Brain (organoid and tissue), 16 donors: ENCODE measurements at places on chromosomes 12 and 14.

GRCh38 chr12:50240792-50241114 lies 42.6 kb downstream of the LIMA1 start:
- DNase-seq, result no peak

GRCh38 chr12:120276734-120277133 lies 11.2 kb upstream of the PXN start:
- no peak for DNase-seq

DNA sequence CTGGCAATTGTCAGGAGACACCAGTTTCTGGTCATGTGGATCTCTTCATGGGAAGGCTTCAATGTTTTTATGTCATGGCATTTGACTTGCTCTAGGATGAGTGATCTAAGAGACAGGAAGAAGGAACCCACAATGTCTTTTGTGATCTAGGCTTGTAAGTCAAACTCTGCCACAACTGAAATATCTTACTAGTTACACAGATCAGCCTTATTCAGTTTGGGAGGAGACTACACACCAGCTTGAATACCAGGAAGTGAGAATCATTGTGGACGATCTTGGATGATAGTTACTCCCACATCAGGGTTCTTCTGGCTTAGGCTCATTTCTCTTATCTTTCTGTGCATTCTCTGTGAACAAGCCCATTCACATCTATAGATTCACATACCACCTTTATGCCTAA lies 236.2 kb upstream of the FBXO33 start:
- no peak for DNase-seq

- DNase-seq, result peak; percentile 16
Measured at GRCh38 chr12:30598889-30599288, 96.8 kb downstream of the IPO8 start.

GRCh38 chr14:81471062-81471461 lies 62.6 kb downstream of the SEL1L start:
- no peak for DNase-seq

- no peak for DNase-seq
Measured at GRCh38 chr12:93705237-93705636, 28.1 kb downstream of the CRADD start.

- no peak for DNase-seq
Measured at GRCh38 chr12:85681333-85681732, 154.9 kb downstream of the RASSF9 start.

- DNase-seq, result no peak
Measured at GRCh38 chr12:73612551-73612950, 925.1 kb upstream of the ATXN7L3B start.

- DNase-seq, result no peak
Measured at GRCh38 chr12:108595711-108596647, 1.9 kb downstream of the TMEM119 start.

- no peak for DNase-seq
Measured at GRCh38 chr12:1838994-1839365, 18.6 kb downstream of the LRTM2 start.

DNA sequence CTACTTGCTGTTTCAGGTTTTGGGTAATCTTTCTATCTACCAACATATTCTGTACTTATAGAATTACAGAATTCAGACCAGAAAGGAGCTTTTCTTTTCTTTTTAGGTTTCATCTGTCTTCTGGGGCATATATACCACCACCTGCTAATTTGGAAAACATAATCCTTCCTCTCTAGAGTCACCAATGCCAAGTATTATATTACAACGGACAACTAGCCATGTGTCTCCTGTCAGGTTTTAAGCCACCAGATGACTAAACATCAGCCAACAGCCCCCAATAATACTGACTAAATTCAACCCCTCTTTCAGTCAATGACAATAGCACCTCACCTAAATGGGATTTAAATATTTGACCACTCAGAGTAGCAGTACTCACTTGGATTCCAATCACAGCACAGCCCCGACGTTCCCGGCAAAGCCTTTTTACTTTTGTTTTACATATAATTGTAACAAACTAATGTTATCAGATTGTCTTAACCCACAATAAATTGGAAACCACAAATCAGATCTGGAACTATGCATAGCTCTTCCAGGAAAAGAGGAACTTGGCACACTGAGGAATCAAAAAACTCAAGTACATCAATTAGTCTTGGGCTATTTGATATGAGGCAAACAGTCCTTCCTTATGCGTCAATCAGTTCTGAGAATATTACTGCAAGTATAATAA lies 13.5 kb downstream of the SLC11A2 start:
- DNase-seq, result no peak

- no peak for DNase-seq
Measured at GRCh38 chr12:31326736-31327659, 1.0 kb upstream of the SINHCAF start.
